Stimulated activated CD8-positive, alpha-beta memory T cell treated with anti-CD3 and anti-CD28 coated beads, Interleukin-7, amount 100 ng/mL, for 24 hours (primary cell): ENCODE measurements at places on chromosomes 12 and 14.

DNA sequence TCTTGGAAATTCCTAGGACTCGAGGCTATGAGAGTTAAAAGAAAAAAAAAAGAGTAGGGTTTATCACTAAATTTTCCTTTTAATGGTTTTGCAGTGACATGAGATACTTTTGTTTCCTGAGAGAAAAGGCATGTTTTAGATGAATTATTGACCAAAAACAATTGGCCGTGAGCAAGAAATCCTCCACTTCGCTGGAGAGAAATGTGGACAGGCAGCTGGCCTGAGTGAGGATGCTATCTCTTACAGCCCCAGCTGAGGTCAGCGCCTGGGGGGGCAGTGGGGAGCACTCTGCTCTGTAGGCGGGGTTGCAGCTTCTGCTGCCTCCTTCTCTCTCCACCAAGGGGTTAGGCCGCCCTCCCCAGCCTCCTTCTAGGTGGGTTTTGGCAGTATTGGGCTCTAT lies 54.7 kb downstream of the PRIMA1 start:
- DNase-seq, result no peak

GRCh38 chr12:107657133-107657532 lies 28.5 kb upstream of the PWP1 start:
- no peak for DNase-seq

GRCh38 chr12:55058082-55058481 lies 38.3 kb downstream of the NEUROD4 start:
- no peak for DNase-seq

- no peak for DNase-seq
Measured at GRCh38 chr14:25237845-25238244, 187.9 kb upstream of the STXBP6 start.

DNA sequence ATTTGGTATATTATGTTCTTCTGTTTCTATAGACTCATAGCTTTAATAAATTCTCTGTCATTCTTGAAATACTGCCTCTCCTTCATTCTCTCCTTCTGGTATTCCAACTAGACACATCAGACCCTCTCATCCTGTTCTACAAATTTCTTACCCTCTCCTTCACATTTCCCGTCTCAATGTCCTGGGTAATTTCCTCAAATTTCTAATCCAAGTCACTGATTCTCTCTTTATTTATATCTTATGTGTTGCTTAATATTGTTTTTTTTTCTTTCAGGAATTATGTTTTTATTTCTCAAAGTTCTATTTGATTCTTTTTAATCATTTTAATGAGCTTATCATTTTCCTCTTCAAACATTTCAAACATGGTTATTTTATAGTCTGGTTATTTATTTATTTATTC lies 94.0 kb downstream of the RALGAPA1 start:
- DNase-seq, result no peak

DNA sequence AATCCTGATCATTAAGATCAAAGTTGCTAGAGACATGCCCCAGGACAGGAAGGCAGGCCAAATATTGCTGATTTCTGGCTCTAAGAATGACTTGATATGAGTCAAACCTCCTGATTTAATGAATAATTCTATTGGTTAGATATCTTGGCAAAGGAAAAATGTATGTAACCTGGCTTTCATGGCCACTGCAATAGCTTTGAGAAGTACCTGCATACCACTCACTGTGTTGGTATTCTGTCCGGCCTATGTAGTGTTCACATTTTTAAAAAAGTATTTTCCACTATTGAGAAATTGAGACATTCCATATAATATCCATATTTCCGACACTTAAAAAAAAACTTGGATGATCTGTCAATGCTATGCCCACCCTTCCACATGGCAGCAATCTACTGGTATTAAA lies 283.1 kb upstream of the SOX5 start:
- DNase-seq, result no peak

DNA sequence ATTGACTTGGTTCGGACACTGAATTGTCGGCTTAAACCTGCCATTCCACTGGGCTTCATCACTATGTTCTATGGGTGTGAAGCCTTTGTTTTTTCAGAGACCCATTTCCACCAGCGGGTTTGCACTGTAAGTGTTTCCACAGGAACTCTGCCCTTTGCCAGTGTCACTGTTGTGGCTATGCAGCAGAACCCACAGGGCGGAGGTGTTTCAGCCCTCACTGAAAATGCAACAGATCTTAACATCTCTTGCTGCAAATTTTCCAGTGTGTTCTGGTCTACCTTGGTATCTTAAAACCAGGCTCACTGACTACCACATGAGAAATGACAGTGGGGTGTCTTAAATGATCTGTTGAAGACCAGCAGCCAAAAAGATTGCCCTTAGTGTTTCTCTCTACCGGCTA lies 21.1 kb downstream of the PRKCH start:
- no peak for DNase-seq

GRCh38 chr14:28097585-28097984 lies 669.0 kb upstream of the FOXG1 start:
- no peak for DNase-seq

DNA sequence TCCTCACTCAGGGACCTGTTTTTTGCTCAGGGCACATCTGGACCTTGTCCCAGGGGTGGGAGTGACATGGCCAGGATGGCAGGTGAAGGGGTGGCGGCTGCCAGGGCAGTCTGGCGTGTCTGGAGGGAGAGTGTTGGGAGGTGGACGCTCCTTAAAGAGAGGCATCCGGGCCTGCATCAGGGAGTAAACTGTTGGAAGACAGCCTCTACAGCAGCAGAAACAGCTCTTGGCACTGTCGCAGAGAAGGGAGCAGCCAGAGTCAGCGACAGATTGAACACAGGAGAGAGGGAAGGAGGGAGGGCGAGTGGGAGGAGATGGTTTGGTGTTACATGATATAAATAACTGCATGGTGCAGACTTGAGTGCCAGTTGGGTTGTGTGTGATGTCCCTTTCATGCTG lies 52.8 kb downstream of the IGF1 start:
- no peak for DNase-seq

GRCh38 chr12:19657118-19657731 lies 217.9 kb downstream of the AEBP2 start:
- DNase-seq, result no peak

DNA sequence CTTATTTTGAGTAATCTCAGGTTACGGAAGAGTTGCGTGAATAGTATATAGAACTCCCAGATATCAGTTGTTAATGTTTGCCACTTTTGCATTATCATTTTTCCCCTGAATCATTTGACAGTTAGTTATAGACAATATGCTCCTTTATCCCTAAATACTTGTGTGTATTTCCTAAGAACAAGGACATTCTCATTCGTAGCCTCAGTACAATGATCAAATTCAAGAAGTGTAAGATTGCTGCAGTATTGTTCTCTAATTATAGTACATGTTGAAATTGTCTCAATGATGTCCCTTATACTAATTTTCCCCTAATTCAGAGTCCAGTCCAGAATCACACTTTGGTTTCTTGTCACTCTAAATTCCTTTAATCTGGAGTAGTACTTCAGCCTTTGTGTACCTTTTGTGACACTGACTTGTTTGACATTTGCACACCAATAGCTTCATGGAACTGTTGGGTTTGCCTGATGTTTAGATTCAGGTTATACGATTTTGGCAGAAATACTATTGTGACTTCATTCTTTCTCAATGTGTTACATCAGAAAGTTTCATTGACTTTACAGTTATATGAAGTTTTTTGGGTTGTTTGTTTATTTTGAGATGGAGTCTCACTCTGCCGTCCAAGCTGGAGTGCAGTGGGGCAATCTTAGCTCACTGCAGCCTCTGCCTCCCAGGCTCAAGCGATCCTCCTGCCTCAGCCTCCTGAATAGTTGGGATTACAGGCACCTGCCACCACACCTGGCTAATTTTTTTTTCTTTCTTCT lies 13.1 kb downstream of the DYNC1H1 start:
- DNase-seq, result no peak
